ENCODE measurements at places on chromosomes 1 and 21.

GRCh38 chr1:108045460-108045859, 80.5 kb upstream of the VAV3 start:
- H3K27me3 ChIP-seq = peaks cover 6% of the 10 kb centered on the region
- peaks cover 30% of the 10 kb centered on the region for H3K4me1 ChIP-seq
- no peak overlapping the region for H3K4me3 ChIP-seq
- DNase-seq = no peak
- H3K36me3 ChIP-seq = no peaks in the 10 kb centered on the region

GRCh38 chr1:109927911-109928321, 17.3 kb downstream of the CSF1 start:
- DNase-seq = no peak
- no peaks in the 10 kb centered on the region for H3K27me3 ChIP-seq
- H3K4me3 ChIP-seq = no peak overlapping the region
- no peak overlapping the region for H3K27ac ChIP-seq
- no peaks in the 10 kb centered on the region for H3K4me1 ChIP-seq

DNA sequence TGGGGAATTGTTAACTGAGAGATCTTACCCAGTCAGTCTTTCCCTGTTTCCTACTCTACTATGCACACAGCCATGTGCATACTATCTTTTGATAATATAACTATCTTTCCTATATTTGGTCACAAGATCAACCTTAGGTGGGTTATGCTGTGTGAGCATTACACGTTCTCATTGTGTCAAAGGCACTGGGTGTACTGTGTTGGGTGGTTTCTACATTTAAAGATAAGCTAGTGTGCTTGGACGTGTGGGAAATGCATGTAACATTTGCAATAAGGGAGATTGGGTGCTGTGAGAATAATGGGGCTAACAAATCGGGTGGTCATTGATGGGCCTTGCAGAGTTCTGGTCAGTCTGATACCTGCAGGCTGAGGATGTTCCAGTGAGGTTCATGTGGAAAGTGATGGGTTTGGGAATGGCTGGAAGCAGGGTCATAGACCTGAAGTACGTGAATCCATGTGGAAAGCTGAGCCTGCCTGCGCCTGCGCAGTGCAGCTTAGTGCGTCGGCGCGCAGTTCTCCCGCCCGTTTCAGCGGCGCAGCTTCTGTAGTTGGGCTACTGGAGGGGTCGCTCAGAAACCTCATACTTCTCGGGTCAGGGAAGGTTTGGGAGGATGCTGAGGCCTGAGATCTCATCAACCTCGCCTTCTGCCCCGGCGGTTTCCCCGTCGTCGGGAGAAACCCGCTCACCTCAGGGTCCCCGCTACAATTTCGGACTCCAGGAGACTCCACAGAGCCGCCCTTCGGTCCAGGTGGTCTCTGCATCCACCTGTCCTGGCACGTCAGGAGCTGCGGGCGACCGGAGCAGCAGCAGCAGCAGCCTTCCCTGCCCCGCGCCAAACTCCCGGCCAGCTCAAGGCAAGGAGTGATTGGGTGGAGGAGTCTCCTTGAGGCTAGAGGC, at the start of gene MSH4:
Gene MSH4, plus strand, starts transcription at position 507 of the 897 bp plus-strand sequence. Its CDS starts 104 bp downstream, at position 611.
- DNase-seq = no peak
- no peak within 1 kb of the TSS for H3K4me3 ChIP-seq
- H3K4me1 ChIP-seq = peaks cover 11% of the 10 kb centered on the region
- H3K27me3 ChIP-seq = no peaks in the 10 kb centered on the region
- peaks cover 65% of the 10 kb centered on the region for H3K36me3 ChIP-seq

- no peak for DNase-seq
- H3K36me3 ChIP-seq = peaks cover 8% of the 10 kb centered on the region
- peak overlapping the region; percentile 89 for H3K4me3 ChIP-seq
- H3K4me1 ChIP-seq = peaks cover 23% of the 10 kb centered on the region
Measured at GRCh38 chr1:108877348-108878159, 769 bp downstream of the GPSM2 start.

DNA sequence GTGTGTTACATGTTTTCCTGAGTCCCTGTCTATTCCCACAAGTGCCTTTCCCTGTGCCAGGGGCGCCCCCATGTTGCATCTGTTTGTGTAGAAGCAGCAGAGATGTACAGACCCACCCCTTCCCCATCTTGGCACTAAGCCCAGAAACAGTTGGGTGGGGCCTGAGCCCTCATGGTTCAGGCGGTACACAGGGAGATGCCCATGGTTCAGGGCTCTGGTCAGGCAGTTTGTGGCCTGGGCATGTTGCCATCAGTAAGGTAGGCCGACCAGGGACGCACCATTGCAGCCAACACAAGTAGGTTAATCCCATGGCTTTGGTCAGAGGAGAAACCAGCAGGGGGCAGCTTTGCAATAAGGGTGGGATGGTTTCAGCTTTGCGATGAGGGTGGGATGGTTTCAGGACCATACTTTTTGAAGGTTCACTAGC, 914 bp upstream of the ADGRB2 start:
- no peak overlapping the region for H3K27ac ChIP-seq
- peak overlapping the region; percentile 73 for H3K4me3 ChIP-seq
- DNase-seq = no peak
- no peaks in the 10 kb centered on the region for H3K36me3 ChIP-seq
- peaks cover 42% of the 10 kb centered on the region for H3K27me3 ChIP-seq
- H3K4me1 ChIP-seq = peaks cover 32% of the 10 kb centered on the region

DNA sequence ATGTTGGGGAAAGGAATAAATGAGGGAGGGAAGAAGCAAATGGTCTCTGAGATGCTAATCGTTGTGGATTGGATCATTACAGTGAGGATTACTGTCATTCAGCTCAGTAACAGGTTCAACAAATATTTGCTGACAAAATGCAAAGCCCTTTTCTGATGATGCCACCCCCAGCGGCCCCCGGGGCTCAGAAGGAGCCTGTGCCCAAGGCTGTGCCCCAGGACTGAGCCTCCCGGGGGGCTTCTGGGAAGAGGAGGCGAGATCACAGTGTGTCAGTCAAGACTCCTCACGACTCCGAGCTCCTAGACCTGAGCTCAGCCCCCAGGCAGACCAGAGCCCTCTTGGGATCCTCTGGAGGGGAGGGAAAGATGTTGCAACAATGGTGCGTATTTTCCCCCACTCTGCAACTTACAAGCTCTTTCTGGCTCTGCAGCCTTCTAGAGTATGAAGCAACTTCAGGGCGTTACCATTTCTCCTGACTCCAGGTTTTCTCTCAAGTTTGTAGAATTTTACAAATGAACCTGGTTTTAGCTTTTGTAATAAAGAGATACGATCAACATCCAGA, 20.8 kb downstream of the EPHA8 start:
- no peaks in the 10 kb centered on the region for H3K4me1 ChIP-seq
- H3K4me3 ChIP-seq = no peak overlapping the region
- no peak overlapping the region for H3K27ac ChIP-seq
- no peak for DNase-seq

- peaks cover 37% of the 10 kb centered on the region for H3K4me1 ChIP-seq
- DNase-seq = peak; percentile 43
- H3K27ac ChIP-seq = peak overlapping the region; percentile 74
- peak overlapping the region; percentile 22 for H3K4me3 ChIP-seq
Measured at GRCh38 chr1:226635456-226635941, 86.9 kb downstream of the STUM start.

- no peaks in the 10 kb centered on the region for H3K4me1 ChIP-seq
- H3K27ac ChIP-seq = no peak overlapping the region
- no peaks in the 10 kb centered on the region for H3K36me3 ChIP-seq
Measured at GRCh38 chr1:245462161-245462560, 307.4 kb downstream of the KIF26B start.

DNA sequence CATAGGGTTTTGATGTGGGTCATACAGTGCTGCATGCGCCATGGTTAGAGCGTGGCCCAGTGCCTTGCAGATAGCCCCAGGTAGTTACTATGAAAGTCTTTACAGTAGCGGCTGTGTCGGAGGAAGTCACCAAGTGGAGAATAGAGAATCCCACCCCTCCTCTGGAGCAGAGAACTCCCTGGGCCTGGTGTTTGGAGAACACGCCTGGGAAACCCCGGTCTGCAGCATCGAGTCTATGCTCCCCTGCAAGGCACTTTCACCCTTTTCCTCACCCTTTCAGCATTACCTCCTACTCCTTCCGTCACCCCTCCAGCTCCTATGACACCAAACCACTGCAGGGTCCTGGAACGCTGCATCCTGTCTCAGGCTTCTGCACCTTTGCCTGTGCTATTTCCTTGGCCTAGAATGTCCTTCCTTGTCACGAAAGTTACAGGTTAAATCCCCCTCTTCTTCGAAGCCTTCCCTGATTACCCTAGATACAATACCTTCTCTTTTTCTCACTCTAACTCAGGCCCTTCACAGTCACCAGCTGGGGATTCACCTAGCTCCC, 2.7 kb upstream of the SLC1A7 start:
- no peak overlapping the region for H3K4me3 ChIP-seq
- no peak for DNase-seq
- H3K4me1 ChIP-seq = no peaks in the 10 kb centered on the region
- H3K36me3 ChIP-seq = no peaks in the 10 kb centered on the region
- H3K27ac ChIP-seq = no peak overlapping the region
- no peaks in the 10 kb centered on the region for H3K27me3 ChIP-seq

- H3K36me3 ChIP-seq = peaks cover 3% of the 10 kb centered on the region
- peaks cover 1% of the 10 kb centered on the region for H3K27me3 ChIP-seq
- DNase-seq = peak; percentile 26
Measured at GRCh38 chr1:52551507-52552235, 1.2 kb downstream of the TUT4 start.

- H3K36me3 ChIP-seq = peaks cover 38% of the 10 kb centered on the region
- H3K27ac ChIP-seq = peak overlapping the region; percentile 80
- no peaks in the 10 kb centered on the region for H3K27me3 ChIP-seq
- peak overlapping the region; percentile 78 for H3K4me3 ChIP-seq
- DNase-seq = no peak
Measured at GRCh38 chr1:27428316-27429028, 36.0 kb downstream of the GPR3 start.

DNA sequence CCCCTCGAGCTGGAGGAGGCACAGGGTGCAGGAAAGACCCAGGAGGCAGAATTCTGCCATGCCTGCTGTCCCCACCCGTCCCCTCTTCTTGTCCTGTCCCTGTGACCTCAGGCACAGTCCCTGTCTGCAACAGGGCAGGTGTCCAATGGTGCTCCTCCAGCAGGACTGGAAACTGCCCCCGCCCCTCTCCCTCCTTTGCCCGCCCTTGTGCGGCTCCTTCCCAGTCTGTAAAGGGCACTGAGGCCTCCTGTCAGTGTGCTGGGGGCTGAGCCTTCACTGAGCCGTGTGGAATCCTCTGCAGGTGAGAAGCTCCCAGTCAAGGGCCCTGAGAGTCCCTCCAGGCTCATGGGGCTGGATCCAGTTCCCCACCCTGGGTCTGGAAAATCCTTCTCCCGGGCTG, 28.9 kb downstream of the PRDM16 start:
- H3K4me3 ChIP-seq = no peak overlapping the region
- no peak overlapping the region for H3K27ac ChIP-seq
- H3K27me3 ChIP-seq = no peaks in the 10 kb centered on the region
- H3K4me1 ChIP-seq = no peaks in the 10 kb centered on the region

GRCh38 chr1:202200669-202201068, 7.1 kb downstream of the LGR6 start:
- no peak overlapping the region for H3K27ac ChIP-seq
- H3K36me3 ChIP-seq = no peaks in the 10 kb centered on the region
- no peak overlapping the region for H3K4me3 ChIP-seq
- H3K4me1 ChIP-seq = peaks cover 5% of the 10 kb centered on the region

- no peaks in the 10 kb centered on the region for H3K36me3 ChIP-seq
- peaks cover 61% of the 10 kb centered on the region for H3K27me3 ChIP-seq
- peak overlapping the region; percentile 44 for H3K4me3 ChIP-seq
- H3K4me1 ChIP-seq = peaks cover 15% of the 10 kb centered on the region
- DNase-seq = no peak
Measured at GRCh38 chr1:239387304-239388158, 1.2 kb downstream of the CHRM3 start.

GRCh38 chr1:16183179-16183578, 27.3 kb upstream of the EPHA2 start:
- H3K27me3 ChIP-seq = no peaks in the 10 kb centered on the region
- H3K4me1 ChIP-seq = peaks cover 4% of the 10 kb centered on the region
- DNase-seq = no peak

DNA sequence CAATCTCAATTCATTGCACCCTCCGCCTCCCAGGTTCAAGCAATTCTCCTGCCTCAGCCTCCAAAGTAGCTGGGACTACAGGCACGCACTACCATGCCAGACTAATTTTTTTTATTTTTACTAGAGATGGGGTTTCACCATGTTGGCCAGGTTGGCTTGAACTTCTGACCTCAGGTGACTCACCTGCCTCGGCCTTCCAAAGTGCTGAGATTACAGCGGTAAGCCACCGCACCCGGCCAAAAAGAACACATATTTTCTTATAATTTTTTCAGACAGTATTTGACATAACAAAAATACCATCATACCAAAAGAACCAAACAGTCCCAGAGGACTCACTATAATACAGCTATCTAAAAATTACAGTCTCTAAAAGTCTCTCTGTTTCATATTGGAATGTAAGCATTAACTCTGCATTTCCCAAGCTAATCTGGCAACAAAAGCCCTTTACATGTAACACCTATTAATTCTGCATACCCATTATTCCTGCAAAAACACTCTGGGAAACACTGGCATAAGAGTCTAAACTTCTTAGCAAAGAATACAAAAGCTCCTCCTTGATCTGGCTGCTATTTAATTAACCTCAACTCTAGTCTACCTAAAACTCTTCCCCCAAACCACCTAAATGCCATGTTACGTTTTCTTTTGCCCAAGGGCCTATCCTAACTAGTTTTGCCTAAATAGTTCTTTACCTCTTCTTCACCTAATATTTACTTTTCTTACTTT, 26.9 kb downstream of the WDR26 start:
- peaks cover 66% of the 10 kb centered on the region for H3K36me3 ChIP-seq
- H3K27ac ChIP-seq = no peak overlapping the region
- peaks cover 15% of the 10 kb centered on the region for H3K4me1 ChIP-seq
- H3K27me3 ChIP-seq = no peaks in the 10 kb centered on the region
- no peak overlapping the region for H3K4me3 ChIP-seq
- DNase-seq = no peak

DNA sequence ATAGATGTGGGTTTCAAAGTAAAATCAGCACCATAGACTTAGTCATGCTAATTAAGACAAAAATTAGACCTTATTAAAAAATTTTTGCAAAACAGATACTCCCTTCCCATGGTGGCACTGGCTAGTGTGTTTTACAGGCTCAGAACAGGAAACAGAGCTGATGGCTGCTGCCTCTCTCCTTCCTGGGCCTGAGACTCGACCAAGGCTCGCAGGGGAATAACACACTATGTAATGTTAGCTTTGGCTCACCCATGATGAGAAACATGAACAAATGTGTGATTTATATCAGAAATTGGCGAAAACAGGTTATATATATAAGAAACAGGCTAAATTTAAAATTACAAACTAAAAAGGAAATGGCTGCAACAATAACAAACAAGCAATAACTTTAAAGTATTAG, 50.7 kb downstream of the ERG start:
- no peak overlapping the region for H3K27ac ChIP-seq
- no peaks in the 10 kb centered on the region for H3K4me1 ChIP-seq
- peaks cover 15% of the 10 kb centered on the region for H3K27me3 ChIP-seq
- H3K36me3 ChIP-seq = no peaks in the 10 kb centered on the region
- H3K4me3 ChIP-seq = no peak overlapping the region
